ENCODE measurements at places on chromosomes 7 and 10.

- peaks cover 63% of the 10 kb centered on the region for H3K4me1 ChIP-seq
- H3K27me3 ChIP-seq = no peaks in the 10 kb centered on the region
- peak overlapping the region; percentile 34 for H3K27ac ChIP-seq
- peaks cover 6% of the 10 kb centered on the region for H3K36me3 ChIP-seq
Observed at GRCh38 chr10:103915796-103916195, 2.2 kb downstream of the STN1 start.

DNA sequence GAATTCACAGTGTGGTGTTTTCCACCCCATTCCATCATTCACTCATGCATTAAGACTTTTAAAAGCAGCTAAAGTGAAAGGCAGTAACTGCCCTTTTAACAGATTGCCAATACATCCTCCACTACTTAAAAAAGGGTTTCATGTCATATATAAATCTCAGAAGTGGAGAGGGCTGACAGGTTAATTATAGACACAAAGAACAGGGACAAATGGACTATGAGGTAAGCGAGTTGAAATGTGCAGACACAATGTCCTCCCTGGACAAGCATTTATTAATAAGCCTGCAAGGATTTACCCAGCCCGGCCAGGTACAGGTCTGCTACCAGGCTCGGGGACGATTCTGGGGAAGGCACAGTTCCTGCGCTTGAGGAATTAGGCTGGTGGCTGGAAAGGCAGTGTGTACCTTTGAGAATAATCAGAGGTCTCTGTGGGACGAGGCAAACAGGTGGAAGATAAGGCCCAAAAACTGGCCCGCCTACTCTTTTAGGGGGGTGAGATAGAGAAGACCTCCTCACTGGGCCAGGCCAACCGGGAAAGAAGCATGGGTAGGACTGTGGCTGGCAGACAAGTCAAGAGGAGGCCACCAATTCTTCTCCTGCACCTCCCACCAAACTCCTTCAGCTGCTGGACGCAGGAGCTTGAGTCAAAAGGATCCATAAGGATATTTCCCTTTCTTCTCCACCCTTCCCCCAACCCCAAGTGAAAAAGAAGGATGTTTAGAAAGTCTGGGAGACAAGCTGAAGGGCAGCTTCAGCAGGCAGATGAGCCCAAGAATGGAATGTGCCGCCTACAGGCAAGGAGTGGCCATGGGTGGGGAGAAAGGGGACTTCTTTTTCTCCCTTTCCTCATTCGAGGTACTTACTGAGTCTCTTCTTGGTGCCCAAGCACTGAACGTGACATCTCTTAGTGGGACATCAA, 1.5 kb downstream of the PDLIM1 start:
- no peak for DNase-seq
- peaks cover 5% of the 10 kb centered on the region for H3K4me1 ChIP-seq
- H3K36me3 ChIP-seq = no peaks in the 10 kb centered on the region
- H3K27me3 ChIP-seq = peaks cover 7% of the 10 kb centered on the region

GRCh38 chr10:133249094-133249780, 11.6 kb downstream of the VENTX start:
- H3K27ac ChIP-seq = no peak overlapping the region
- peaks cover 9% of the 10 kb centered on the region for H3K27me3 ChIP-seq
- H3K36me3 ChIP-seq = no peaks in the 10 kb centered on the region
- H3K4me1 ChIP-seq = no peaks in the 10 kb centered on the region
- no peak overlapping the region for H3K4me3 ChIP-seq

DNA sequence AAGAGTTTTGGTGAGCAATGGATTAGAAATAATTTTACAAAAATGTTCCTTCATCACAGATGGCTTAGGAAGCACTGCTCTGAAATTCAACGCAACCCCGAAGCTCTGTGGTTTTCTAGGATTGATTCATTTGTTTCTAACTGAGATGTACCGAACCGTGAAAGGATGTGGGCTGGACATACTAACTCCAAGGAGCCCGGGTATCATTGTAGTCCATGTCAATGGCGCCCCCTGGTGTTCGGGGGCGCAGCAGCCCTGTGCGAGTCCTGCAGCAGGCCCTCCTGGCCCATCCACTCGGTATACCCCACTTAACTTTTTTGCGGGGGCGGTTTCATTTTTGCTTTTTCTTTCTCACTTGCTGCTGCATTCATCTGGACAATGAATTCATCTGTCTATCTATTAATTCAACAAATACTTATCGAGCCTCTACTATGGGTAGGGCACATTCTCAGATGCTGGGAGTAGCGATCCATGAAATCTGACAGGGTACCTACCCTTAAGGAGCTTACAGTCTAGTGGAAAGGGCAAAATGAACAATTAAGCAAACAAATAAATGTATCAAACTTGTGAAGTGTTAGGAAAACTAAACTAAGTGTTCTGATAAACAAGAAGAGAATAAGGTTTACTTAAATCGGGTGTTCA, 25.2 kb upstream of the ITPRID1 start:
- H3K27me3 ChIP-seq = no peaks in the 10 kb centered on the region
- no peaks in the 10 kb centered on the region for H3K36me3 ChIP-seq
- no peak overlapping the region for H3K27ac ChIP-seq

- H3K36me3 ChIP-seq = no peaks in the 10 kb centered on the region
- H3K4me3 ChIP-seq = no peak overlapping the region
- no peak overlapping the region for H3K27ac ChIP-seq
- DNase-seq = no peak
Observed at GRCh38 chr7:39429421-39429820, 136.8 kb upstream of the YAE1 start.

GRCh38 chr7:66460921-66461361, 167.7 kb upstream of the KCTD7 start:
- H3K4me1 ChIP-seq = no peaks in the 10 kb centered on the region
- no peak for DNase-seq
- no peak overlapping the region for H3K27ac ChIP-seq
- H3K4me3 ChIP-seq = no peak overlapping the region

DNA sequence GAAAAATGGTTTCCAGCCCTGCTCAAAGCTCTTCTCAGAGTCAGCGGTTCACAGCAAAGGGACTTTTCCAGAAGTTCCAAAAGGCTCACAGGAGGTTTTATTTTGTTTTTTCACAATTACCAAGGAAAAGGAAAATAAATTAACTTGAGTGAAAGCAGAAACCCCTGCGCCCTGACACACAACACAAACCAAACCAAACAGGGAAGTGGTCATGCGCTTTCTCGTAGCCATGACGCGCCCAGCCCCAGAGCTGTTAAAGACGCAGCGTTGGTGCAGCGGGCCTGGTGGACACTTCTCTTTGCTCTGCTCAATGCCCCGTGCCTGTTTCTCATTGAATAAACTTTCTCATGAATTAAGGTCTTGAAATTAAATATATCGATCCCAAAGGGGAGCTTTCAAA, 134.4 kb upstream of the LYZL2 start:
- no peak for DNase-seq
- H3K27ac ChIP-seq = no peak overlapping the region
- H3K4me3 ChIP-seq = no peak overlapping the region
- no peaks in the 10 kb centered on the region for H3K36me3 ChIP-seq
- H3K4me1 ChIP-seq = peaks cover 5% of the 10 kb centered on the region

- H3K27me3 ChIP-seq = no peaks in the 10 kb centered on the region
- DNase-seq = no peak
- H3K27ac ChIP-seq = no peak overlapping the region
- no peaks in the 10 kb centered on the region for H3K36me3 ChIP-seq
- no peak overlapping the region for H3K4me3 ChIP-seq
Observed at GRCh38 chr10:27248215-27248614, 7.6 kb upstream of the ACBD5 start.

GRCh38 chr7:129438839-129439651, 4.8 kb downstream of the STRIP2 start:
- no peak overlapping the region for H3K27ac ChIP-seq
- no peaks in the 10 kb centered on the region for H3K36me3 ChIP-seq
- H3K4me1 ChIP-seq = peaks cover 5% of the 10 kb centered on the region

- H3K27ac ChIP-seq = no peak overlapping the region
- H3K27me3 ChIP-seq = no peaks in the 10 kb centered on the region
- H3K4me1 ChIP-seq = no peaks in the 10 kb centered on the region
- no peak for DNase-seq
Observed at GRCh38 chr10:102962267-102962666, 44.2 kb downstream of the CNNM2 start.

- DNase-seq = no peak
- H3K4me1 ChIP-seq = no peaks in the 10 kb centered on the region
- H3K4me3 ChIP-seq = no peak overlapping the region
Observed at GRCh38 chr7:129853661-129854268, 99.0 kb downstream of the UBE2H start.

- H3K4me1 ChIP-seq = peaks cover 29% of the 10 kb centered on the region
- no peak for DNase-seq
- H3K27ac ChIP-seq = no peak overlapping the region
- no peaks in the 10 kb centered on the region for H3K27me3 ChIP-seq
- H3K36me3 ChIP-seq = no peaks in the 10 kb centered on the region
Observed at GRCh38 chr10:43819464-43820230, 171.0 kb upstream of the ZNF32 start.

DNA sequence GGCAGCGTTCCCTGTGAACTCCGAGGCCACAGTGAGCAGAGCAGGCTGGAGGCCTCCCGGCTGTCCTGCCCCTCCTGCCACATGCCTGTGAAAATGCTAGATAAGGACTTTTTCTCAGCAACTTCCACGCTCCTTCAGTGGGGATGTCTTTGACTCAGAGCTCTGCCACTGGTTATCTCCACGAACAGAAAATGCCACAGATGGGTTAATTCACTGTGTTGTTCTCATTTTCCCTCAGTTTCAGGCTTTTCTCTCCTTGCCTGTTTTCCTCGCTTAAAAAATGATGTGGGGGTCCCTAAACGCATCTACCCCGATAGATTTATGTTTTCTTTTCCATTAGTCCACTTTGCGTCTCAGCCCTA, 51.3 kb downstream of the IKZF1 start:
- no peaks in the 10 kb centered on the region for H3K27me3 ChIP-seq
- peak overlapping the region; percentile 75 for H3K27ac ChIP-seq
- peaks cover 48% of the 10 kb centered on the region for H3K36me3 ChIP-seq
- no peak for DNase-seq
- H3K4me3 ChIP-seq = no peak overlapping the region

- DNase-seq = no peak
- no peaks in the 10 kb centered on the region for H3K27me3 ChIP-seq
- H3K4me1 ChIP-seq = no peaks in the 10 kb centered on the region
- H3K4me3 ChIP-seq = no peak overlapping the region
- no peaks in the 10 kb centered on the region for H3K36me3 ChIP-seq
- no peak overlapping the region for H3K27ac ChIP-seq
Observed at GRCh38 chr7:24778543-24779282, 21.4 kb upstream of the GSDME start.

GRCh38 chr10:120455004-120455403, 2.0 kb upstream of the PLPP4 start:
- no peaks in the 10 kb centered on the region for H3K36me3 ChIP-seq
- peaks cover 25% of the 10 kb centered on the region for H3K27me3 ChIP-seq
- DNase-seq = no peak
- H3K27ac ChIP-seq = no peak overlapping the region

GRCh38 chr7:949021-949934, 5.2 kb downstream of the ADAP1 start:
- H3K4me3 ChIP-seq = no peak overlapping the region
- H3K36me3 ChIP-seq = no peaks in the 10 kb centered on the region
- H3K4me1 ChIP-seq = no peaks in the 10 kb centered on the region
- no peak overlapping the region for H3K27ac ChIP-seq
- DNase-seq = no peak

- no peaks in the 10 kb centered on the region for H3K4me1 ChIP-seq
- H3K4me3 ChIP-seq = no peak overlapping the region
- H3K27ac ChIP-seq = no peak overlapping the region
- H3K27me3 ChIP-seq = no peaks in the 10 kb centered on the region
- H3K36me3 ChIP-seq = no peaks in the 10 kb centered on the region
Observed at GRCh38 chr10:96013956-96014355, 29.4 kb upstream of the CCNJ start.

DNA sequence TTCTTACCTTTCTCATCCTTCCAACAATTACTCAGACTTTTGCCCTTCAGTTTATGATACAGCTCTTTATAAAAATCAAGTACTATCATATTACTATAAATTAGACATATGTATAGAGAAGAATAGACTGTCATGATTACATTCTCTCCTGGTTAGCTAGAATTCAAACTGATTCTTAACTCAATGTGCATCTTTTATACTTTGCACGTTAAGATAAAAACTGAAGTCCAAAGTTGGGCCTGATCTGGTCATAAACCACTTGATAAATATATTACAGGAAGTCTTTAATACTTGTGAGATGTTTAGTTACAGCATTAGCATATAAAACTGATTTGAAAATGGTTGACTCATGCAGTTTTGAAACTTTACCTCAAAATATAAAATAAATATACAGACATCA, 2.6 kb downstream of the AGR3 start:
- no peak overlapping the region for H3K27ac ChIP-seq
- DNase-seq = no peak
- H3K36me3 ChIP-seq = no peaks in the 10 kb centered on the region
- H3K27me3 ChIP-seq = no peaks in the 10 kb centered on the region
- no peak overlapping the region for H3K4me3 ChIP-seq
- H3K4me1 ChIP-seq = no peaks in the 10 kb centered on the region

- no peak for DNase-seq
- no peaks in the 10 kb centered on the region for H3K27me3 ChIP-seq
- no peaks in the 10 kb centered on the region for H3K4me1 ChIP-seq
- no peak overlapping the region for H3K4me3 ChIP-seq
Observed at GRCh38 chr10:114686013-114686412, 27.9 kb upstream of the ABLIM1 start.

GRCh38 chr10:13404791-13405190, 56.7 kb upstream of the SEPHS1 start:
- no peaks in the 10 kb centered on the region for H3K4me1 ChIP-seq
- no peak overlapping the region for H3K27ac ChIP-seq
- no peak for DNase-seq
- H3K36me3 ChIP-seq = no peaks in the 10 kb centered on the region
- H3K27me3 ChIP-seq = no peaks in the 10 kb centered on the region

- H3K36me3 ChIP-seq = no peaks in the 10 kb centered on the region
- no peak overlapping the region for H3K27ac ChIP-seq
- H3K4me1 ChIP-seq = no peaks in the 10 kb centered on the region
- no peaks in the 10 kb centered on the region for H3K27me3 ChIP-seq
Observed at GRCh38 chr10:120108916-120109315, 216.4 kb downstream of the SEC23IP start.

- H3K27ac ChIP-seq = no peak overlapping the region
- H3K4me1 ChIP-seq = no peaks in the 10 kb centered on the region
- H3K36me3 ChIP-seq = no peaks in the 10 kb centered on the region
- H3K4me3 ChIP-seq = no peak overlapping the region
- DNase-seq = no peak
- H3K27me3 ChIP-seq = no peaks in the 10 kb centered on the region
Observed at GRCh38 chr10:33967606-33968120, 633.2 kb upstream of the NRP1 start.

GRCh38 chr7:141884539-141885225, 31.5 kb upstream of the OR9A4 start:
- H3K27me3 ChIP-seq = no peaks in the 10 kb centered on the region
- no peak overlapping the region for H3K4me3 ChIP-seq
- H3K4me1 ChIP-seq = no peaks in the 10 kb centered on the region

Measured in thymus (tissue), 14 donors.